ENCODE measurements at places on chromosomes 7 and 10.

DNA sequence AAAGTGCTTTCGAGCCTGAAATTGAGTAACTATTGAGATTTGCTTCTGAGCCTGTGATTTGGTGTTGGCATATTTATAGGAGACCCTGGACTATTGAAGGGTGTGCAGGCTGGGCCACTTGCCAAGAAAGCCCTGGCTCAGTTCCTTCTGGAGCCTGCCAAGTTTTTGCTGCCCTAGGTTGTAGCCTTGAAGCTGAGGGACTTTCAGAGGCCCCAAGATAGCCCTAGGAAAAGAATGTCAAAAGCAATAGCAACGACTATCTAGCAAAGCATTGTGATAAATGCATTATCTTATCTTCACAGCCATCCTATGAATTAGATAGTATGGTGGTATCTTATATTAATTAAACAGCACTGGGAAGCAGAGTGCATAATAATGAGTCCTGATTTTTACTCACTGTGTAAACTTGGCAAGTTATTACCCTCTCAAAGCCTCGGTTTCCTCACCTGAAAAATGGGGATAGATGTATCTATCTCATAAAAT, 473.7 kb upstream of the PODXL start:
- no peak for DNase-seq

DNA sequence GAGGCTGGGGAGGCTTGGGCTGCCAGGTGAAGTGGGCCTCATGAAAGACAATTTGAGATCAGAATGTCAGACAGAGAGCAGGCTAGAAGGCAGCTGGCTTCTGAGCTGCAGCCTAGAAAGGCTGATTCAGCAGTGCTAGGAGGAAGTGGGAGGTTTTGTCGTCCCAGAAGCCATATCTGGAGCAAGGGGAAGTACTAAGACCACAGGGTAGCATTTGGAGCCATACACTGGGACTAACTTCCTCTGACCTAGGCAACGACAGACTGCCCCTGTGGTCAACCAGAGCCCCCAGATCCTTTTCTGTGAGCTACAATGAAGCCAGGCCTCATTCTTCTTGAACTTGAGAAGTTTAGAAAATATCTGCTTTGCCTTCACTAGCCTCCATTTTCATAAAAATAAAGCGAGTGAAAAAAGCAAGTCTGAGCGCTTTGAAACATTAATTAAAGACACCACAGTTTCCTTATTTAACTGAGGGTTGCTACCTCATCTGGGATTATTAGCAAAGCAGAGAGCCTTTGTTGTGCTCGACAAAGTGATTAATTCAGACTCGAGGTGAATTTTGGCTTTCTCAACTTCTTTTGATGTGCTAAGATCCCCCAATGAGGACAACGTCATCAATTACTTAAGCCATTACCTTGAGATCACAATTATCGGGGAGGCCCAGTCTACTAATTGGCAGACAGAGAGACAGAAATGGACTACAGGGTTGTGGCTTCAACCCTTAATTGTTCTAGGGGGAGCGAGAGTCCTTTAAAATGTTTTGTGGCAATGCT, 26.6 kb downstream of the TBXAS1 start:
- peak; percentile 100 for DNase-seq

DNA sequence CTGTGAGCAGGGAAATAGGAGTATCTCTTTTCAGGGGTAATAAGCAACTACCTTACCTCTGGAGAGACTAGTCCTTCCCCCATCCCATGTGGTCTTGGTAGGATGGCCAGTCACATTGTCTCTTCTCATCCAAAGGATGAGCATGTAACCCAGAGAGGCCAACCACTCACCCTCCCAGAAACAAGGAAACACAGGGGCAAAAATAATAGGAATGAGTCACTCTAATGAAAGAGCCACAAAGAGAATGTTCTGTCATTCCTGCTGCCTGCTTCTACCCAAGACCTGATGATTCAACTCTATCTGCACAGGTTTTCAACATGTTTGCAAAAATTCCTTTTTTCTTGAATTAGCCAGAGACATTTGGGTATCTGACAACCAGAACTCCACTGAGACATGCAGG, 99.3 kb upstream of the NFE2L3 start:
- DNase-seq = no peak

DNA sequence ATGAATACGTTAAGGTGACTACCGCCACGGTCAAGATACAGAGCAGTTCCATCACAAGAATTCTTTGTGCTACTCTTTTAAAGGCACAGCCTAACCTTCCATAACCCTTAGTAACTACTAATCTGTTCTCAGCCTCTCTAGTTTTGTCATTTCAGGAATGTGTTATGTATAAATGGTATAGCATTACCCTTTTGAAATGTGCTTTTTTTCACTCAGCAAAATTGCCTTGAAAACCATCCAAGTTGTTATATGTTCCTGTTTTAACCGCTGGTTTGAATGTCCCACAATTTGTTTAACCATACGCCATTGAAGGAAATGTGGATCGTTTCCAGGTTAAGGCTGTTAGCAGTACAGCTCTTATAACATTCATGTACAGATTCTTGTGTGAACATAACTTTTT, 32.0 kb downstream of the WAC start:
- peak; percentile 44 for DNase-seq

- no peak for DNase-seq
These were observed 15.2 kb upstream of the ADRB1 start for GRCh38 chr10:114028425-114028824.

- no peak for DNase-seq
These were observed 37.4 kb downstream of the AMZ1 start for GRCh38 chr7:2725178-2726105.

- DNase-seq = no peak
These were observed 91.2 kb downstream of the NHLRC2 start for GRCh38 chr10:113945687-113946085.

DNA sequence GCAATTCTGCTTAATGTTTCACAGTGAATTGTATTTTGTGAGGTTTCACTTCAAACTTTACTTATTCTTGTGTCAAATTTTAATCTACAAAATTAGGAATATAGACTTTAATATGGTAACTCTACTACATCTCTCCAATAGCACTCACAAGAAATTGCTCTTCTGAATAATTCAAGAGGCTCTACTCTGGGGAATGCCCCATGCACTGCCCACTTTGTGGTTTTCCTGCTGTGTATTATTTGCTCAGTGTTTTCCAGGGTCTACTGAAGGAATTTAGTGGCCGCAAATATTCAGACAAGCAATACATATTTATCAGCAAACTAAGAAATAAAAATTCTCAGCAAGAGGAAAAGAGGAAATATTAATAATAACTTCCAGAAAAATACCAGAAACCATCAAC, 611.4 kb downstream of the TNS3 start:
- DNase-seq = no peak

GRCh38 chr10:124043310-124044142, 49.9 kb downstream of the CHST15 start:
- DNase-seq = peak; percentile 21

DNA sequence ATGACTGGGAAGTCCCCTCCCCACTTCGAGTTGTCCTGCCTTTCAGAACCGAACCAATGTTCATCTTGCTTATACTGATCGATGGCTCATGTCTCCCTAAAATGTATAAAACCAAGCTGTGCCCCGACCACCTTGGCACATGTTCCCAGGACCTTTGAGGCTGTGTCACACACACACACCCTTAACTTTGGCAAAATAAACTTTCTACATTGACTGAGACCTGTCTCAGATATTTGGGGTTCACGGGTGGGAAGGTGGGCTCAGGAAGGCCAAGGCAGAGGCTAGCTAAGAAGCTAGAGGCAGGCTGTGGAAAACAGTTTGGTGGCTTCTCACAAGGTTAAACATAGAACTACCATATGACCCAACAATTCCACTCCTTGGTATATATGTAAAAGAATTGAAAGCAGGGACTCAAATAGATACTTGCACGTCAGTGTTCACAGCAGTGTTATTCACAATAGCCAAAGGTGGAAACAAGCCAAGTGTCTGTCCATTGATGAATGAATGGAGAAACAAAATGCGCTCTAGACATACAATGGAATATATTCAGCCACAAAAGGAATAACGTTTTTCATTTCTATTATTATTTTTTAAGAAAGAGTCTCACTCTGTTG, 15.4 kb downstream of the PRF1 start:
- DNase-seq = no peak

DNA sequence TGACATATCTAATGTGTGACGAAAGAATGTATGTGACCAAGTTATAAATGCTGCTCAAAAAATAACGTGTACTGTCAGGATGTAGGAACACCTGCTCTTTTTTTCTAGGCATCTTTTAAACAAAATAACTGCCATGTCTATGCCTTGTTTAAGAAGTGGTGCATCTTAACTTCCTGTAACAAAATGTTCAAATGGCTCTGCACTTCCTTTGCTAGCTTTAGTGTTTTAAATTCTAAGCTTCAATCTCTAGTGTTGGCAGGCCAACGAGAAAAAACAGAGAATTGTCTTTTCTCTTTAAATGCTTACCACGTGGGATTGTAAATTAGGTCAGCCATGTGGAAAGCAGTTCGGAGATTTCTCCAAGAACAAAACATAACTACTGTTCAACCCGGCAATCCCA, 14.6 kb upstream of the PDSS1 start:
- no peak for DNase-seq

GRCh38 chr7:158028290-158028941, 559.2 kb downstream of the PTPRN2 start:
- no peak for DNase-seq

GRCh38 chr7:98956937-98957336, 78.6 kb downstream of the TRRAP start:
- DNase-seq = no peak

DNA sequence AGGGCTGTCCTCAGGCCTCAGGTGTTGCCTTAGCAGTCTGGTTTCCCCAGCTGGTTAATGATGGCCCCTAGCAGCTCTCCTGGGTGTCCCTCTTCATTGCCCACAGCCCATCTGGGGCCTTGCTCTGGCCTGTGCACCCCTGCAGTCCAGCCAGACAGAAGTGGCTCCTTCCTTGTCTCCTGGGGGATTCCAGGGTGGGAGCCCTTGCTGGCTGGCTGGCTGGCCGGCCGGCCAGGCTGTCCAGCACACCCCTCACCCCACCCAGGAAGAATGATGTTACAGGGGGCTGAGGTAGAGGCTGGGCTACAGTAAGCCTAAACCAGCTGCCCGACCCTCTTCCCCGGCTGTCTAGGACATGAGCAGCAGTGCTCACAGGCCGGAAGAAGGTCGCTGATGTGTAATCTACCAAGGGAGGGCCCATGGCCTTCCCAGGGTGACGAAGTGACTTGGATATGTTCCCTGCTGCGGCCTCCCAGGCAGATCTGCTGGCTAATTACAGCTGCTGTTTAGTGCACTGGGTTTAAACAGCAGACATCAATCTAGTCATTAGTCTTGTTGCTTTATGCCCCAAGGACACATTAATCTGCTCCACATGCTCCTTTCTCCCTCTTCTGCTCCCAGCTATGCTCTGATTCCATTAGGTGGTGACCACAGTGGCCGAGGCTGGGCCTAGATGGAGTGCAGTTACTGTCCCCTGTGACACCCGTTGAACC, 53.8 kb upstream of the LRRC4 start:
- DNase-seq = no peak

GRCh38 chr7:85529201-85529600, 342.3 kb upstream of the SEMA3D start:
- no peak for DNase-seq

GRCh38 chr7:74657692-74658177, at the start of gene GTF2I:
GTF2I (plus strand) TSS chr7:74657718; CDS start chr7:74689129, 31,411 bp downstream.
- no peak for DNase-seq

DNA sequence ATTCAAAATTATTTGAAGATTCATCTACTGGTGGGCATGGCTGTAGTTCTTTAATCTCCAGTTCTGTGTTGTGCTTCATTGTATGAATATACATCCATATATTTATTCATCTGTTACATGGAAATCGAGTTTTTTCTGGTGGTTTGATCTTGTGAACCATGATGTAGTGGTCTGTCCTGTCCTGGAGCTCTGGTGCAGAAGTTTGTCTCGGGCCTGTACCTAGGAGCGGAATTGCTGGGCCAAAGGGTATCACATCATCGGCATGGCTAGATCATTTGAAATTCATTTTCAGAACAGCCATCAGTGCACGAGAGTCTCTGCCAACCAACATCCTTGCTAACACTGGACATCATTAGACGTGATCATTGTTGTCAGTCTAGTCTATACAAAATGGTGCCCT, 107.0 kb downstream of the ELFN1 start:
- no peak for DNase-seq

- DNase-seq = no peak
These were observed 12.4 kb downstream of the BCAP29 start for GRCh38 chr7:107592361-107593024.

DNA sequence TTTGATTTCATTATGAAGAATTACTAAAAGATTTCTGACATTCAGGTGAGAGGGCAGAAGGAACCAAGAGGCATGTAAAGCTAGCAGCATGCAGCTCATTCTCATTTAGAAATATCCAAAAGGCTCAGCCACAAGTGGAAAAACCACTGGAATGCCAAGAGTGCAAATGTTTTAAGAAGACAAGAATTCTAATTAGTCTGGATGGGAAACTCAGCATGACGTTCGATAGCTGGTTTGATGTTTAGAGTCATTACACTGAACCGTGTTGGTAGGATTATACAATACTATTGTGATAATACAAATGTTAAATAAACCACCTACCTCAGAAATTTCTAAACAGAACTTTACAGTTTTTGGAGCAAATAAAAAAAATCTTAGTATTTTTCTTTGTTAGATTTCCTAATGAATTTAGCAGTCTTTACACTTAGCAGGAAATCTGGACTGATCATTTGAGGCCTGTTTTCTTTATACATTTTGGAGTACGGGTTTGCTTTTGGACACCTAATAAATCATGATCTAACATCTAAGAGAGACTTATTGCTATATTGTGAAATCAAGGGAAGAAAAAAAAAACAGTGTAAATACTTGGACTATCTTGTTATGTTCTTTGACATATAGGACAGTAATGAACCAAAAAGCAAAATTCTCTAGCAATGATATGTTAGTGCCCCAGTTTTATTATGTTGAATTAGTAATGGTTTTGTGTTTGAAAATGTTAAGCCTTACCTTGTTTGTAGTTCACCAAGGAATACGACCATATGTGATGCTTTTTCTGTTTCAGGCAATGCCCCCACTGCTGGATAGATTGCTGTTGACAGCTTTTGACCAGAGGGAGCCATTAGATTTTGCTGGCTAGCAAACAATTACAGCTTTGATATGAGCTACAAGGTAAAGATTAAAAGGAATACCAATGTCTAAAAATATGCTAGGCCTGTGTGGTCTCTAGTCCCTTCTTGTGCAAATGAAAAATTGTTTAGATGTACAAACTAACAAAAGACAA, 354.1 kb upstream of the SEMA3A start:
- no peak for DNase-seq

DNA sequence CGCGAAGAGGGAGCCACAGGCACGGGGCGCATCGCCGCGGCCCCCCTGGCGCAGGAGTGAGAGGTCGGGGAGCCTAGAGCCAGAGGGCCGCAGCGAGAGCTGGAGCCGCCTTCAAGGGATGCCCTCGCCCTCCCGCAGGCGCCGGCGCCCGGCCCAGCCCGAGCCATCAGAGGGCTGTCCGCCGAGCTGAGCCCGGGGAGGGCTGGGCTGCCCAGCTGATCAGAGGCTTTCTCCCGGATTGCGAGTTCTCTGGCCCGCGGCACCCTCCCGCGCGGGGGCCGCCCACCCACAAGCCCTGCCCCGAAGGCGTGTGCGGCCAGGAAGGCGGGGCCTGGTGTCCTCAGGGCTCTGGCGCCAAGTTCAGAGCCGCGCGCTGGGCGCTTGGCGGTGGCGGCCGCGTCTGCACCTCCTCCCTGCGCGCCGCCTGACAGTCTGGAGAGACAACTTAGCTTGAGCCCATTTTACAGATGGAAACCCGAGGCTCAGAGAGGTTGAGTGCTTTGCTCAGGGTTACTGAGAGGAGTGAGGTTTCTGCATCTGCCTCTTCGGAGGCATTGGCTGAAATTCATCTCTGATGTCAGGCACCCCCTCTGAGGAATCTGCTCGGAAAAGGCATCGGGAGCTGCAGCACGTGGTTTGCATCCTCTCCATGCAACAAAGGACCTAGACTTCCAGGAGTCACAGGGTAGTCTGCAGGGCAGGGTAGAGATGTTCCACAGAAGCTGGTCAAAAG, 3.8 kb upstream of the ANTXRL start:
- DNase-seq = no peak
